ENCODE measurements at places on chromosomes 7 and 10.

GRCh38 chr7:150365673-150366398 is 2.8 kb upstream of the REPIN1 start:
- H3K27me3 ChIP-seq, result no peaks in the 10 kb centered on the region
- H3K4me1 ChIP-seq, result peaks cover 26% of the 10 kb centered on the region
- H3K4me3 ChIP-seq, result no peak overlapping the region

- no peak for DNase-seq
- no peaks in the 10 kb centered on the region for H3K4me1 ChIP-seq
- H3K4me3 ChIP-seq, result no peak overlapping the region
- no peaks in the 10 kb centered on the region for H3K36me3 ChIP-seq
- H3K27ac ChIP-seq, result no peak overlapping the region
Observed at GRCh38 chr7:97495487-97495886, 236.4 kb upstream of the TAC1 start.

DNA sequence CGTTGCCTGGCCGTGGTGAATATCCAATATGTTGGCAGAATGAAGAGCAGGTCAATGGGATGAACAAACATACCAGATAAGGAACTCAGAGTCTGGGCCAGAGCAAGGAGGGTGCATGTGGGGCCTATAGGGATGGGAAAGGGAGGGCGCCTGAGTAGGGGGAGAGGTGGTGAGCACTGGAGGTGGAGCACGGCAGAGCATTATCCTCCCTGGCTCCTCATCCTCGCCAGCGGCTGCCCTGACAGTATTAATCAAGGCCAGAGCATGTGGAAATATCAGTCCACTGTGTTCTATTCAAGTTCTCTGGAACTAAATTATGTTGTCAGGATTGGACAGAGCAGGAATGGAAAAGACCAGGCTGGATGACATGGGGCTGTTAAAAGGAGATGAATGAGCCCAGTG is 254.8 kb upstream of the ZMIZ1 start:
- H3K36me3 ChIP-seq, result no peaks in the 10 kb centered on the region
- H3K27ac ChIP-seq, result no peak overlapping the region
- H3K27me3 ChIP-seq, result peaks cover 19% of the 10 kb centered on the region
- no peak overlapping the region for H3K4me3 ChIP-seq

- H3K4me3 ChIP-seq, result no peak overlapping the region
- H3K27me3 ChIP-seq, result no peaks in the 10 kb centered on the region
- H3K27ac ChIP-seq, result no peak overlapping the region
- no peaks in the 10 kb centered on the region for H3K4me1 ChIP-seq
- DNase-seq, result no peak
- no peaks in the 10 kb centered on the region for H3K36me3 ChIP-seq
Observed at GRCh38 chr10:121205625-121206024, 354.5 kb downstream of the WDR11 start.

- H3K4me3 ChIP-seq, result peak overlapping the region; percentile 90
- DNase-seq, result peak; percentile 22
- H3K27ac ChIP-seq, result peak overlapping the region; percentile 89
- H3K4me1 ChIP-seq, result peaks cover 84% of the 10 kb centered on the region
Observed at GRCh38 chr10:110502851-110503301, 5.2 kb downstream of the DUSP5 start.

DNA sequence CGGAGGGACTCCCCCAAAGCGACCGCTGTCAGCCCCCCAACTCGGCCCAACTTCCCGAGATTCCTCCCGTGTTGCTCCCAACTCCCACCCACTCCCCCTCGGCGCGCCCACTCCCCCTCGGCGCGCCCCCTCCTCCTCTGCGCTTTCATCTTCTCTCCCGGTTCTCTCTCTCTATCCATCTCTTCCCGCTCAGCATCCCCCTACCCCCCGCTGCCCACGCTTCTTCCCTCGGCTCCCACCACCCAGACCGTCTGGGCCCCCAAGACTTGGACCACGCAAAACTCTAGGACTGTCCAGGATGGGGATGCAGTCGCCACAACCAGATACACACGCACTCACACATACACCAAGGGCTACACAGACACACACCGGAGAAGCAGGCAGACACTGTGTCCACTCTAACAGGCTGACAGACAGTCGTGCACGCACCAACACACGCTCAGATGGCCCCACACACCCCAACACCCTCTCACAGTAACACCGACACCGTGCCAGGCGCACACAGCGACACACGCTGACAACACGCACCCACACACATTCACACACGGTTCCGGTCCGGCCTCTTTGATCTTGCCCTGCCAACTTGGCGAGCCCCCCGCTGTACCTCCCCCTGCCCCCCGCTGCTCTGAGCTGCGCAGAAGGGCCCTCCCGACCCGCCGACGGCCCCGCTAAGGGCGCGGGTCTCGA is 1.1 kb downstream of the GRID1 start:
- DNase-seq, result no peak
- peaks cover 5% of the 10 kb centered on the region for H3K4me1 ChIP-seq
- peak overlapping the region; percentile 59 for H3K4me3 ChIP-seq
- peaks cover 1% of the 10 kb centered on the region for H3K36me3 ChIP-seq
- peaks cover 78% of the 10 kb centered on the region for H3K27me3 ChIP-seq
- peak overlapping the region; percentile 11 for H3K27ac ChIP-seq

DNA sequence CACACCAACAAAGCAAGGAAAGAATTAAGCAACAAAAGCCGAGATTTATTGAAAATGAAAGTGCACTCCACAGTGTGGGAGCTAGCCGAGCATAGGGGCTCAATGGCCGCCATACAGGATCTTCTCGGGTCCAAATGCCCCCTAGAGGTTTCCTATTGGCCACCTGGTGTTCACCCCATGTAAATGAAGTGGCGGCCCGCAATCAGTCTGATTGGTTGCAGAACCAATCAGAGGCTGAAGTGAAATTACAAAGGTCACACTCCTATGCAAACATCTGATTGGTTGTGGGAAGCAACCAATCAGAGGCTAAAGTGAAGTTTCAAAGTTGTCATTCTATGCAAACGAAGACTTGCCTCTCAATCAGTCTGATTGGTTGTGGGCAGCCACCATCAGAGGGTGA is 61.8 kb upstream of the SLC35B4 start:
- DNase-seq, result no peak
- peaks cover 2% of the 10 kb centered on the region for H3K27me3 ChIP-seq
- H3K4me3 ChIP-seq, result no peak overlapping the region
- no peak overlapping the region for H3K27ac ChIP-seq
- H3K4me1 ChIP-seq, result no peaks in the 10 kb centered on the region

GRCh38 chr10:14884082-14884481 is 5.4 kb downstream of the SUV39H2 start:
- DNase-seq, result peak; percentile 9
- H3K27me3 ChIP-seq, result no peaks in the 10 kb centered on the region
- peaks cover 11% of the 10 kb centered on the region for H3K36me3 ChIP-seq
- peaks cover 26% of the 10 kb centered on the region for H3K4me1 ChIP-seq
- H3K27ac ChIP-seq, result no peak overlapping the region
- H3K4me3 ChIP-seq, result no peak overlapping the region

GRCh38 chr7:16669581-16669980 is 23.6 kb downstream of the BZW2 start:
- no peak for DNase-seq
- H3K36me3 ChIP-seq, result peaks cover 45% of the 10 kb centered on the region
- H3K27ac ChIP-seq, result no peak overlapping the region
- H3K4me3 ChIP-seq, result no peak overlapping the region
- H3K27me3 ChIP-seq, result no peaks in the 10 kb centered on the region

GRCh38 chr10:61159253-61159652 is 215.3 kb upstream of the RHOBTB1 start:
- no peak overlapping the region for H3K27ac ChIP-seq
- no peaks in the 10 kb centered on the region for H3K27me3 ChIP-seq
- H3K4me1 ChIP-seq, result no peaks in the 10 kb centered on the region

DNA sequence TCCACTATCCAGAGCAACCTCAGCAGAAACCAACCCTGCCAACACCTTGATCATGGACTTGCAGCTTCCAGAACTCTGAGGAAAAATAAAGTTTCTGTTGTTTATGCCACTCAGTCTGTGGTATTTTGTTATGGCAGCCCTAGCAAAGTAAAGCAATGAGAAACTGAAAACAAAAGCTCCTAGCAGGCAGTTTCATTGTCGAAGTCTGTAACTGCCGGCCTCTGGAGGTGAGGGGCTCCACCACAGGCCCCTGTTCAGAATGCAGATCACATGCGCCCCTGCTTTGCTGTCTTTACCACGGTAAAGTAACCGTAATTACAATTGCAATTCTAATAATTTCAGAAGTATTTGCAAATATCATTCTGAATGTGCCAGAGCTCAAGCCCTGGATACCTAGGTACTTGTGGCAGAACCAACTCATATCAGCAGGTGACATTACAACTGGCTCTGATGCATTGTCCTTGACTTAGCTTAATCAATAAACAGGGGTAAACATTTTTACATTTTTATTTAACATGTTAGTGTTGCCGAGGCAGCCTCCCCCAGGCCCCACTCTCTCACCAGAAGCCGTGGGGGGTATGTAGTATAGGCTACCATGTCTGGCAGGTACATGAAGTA is 193.2 kb downstream of the ELMO1 start:
- H3K4me1 ChIP-seq, result peaks cover 27% of the 10 kb centered on the region
- no peak for DNase-seq
- H3K36me3 ChIP-seq, result peaks cover 49% of the 10 kb centered on the region
- no peak overlapping the region for H3K4me3 ChIP-seq

DNA sequence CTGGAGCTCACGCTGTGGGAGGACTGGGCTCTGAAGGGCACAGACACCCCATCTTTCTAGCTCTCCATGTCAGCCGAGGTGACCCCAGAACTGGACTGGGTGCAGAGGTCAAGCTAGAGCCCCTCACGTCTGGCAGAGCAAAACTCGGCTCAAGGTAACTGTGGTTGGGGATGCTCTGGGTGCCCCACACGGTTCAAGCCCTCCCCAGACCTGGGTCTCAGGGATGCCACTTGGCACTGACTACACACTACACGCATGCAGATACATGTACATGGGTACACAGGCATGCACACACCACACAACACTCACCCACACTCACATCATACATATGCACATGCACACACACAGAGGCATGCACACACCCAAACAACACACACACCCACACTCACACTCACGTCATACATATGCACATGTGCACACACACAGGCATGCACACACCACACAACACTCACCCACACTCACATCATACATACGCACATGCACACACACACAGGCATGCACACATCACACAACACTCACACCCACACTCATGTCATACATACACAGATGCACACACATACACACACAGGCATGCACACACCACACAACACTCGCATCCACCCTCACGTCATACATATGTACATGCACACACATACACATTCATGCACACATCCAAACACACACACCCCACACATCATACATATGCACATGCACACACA is 219.3 kb downstream of the DNAJB6 start:
- H3K4me1 ChIP-seq, result no peaks in the 10 kb centered on the region
- no peak overlapping the region for H3K27ac ChIP-seq
- H3K27me3 ChIP-seq, result no peaks in the 10 kb centered on the region
- H3K36me3 ChIP-seq, result no peaks in the 10 kb centered on the region
- H3K4me3 ChIP-seq, result no peak overlapping the region

DNA sequence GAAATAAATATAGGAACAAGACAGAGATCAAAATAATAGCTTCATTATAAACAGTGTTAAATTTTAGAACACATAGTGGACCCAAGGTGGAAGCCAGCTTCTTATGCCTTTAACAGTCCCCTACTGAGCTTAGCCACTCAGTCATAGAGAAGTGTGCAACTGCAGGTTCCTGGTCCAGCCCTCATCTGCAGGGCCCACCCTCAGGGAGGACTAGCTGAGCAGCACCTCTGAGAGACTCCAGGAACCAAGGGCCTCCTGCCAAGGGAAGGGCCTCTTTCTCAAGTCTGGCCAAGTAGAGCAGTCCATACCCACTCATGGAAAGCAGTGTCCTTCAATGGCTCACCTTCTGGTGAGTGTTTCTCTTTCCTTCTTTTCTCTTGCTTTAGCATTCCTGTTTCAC is 173.7 kb upstream of the PRPS1L1 start:
- no peaks in the 10 kb centered on the region for H3K36me3 ChIP-seq
- no peak for DNase-seq
- no peak overlapping the region for H3K4me3 ChIP-seq

DNA sequence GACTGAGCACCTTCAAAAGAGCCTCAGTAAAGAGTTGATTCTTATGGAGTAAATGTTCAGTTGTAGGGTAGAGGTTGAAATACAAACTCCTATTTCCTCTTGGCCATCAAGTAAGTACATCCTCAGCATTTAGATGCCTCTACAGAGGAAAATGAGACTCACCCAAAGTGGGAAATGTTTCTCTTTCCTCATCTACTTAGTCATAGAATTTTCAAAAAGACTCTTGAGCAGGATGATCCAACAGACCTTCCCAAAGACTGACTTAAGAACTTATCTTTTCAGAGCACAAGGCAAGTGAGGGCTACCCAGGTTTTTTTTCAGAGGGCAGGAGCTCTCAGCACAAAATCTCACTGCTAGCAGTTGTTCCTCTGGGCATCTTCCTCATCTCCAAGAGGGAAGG is 449.1 kb downstream of the KCNMA1 start:
- no peaks in the 10 kb centered on the region for H3K27me3 ChIP-seq
- H3K27ac ChIP-seq, result no peak overlapping the region
- H3K4me1 ChIP-seq, result no peaks in the 10 kb centered on the region
- no peak overlapping the region for H3K4me3 ChIP-seq
- DNase-seq, result no peak

GRCh38 chr7:155228894-155229293 is 68.8 kb upstream of the INSIG1 start:
- H3K27ac ChIP-seq, result no peak overlapping the region
- H3K27me3 ChIP-seq, result peaks cover 8% of the 10 kb centered on the region
- DNase-seq, result no peak
- H3K4me1 ChIP-seq, result no peaks in the 10 kb centered on the region
- no peak overlapping the region for H3K4me3 ChIP-seq
- H3K36me3 ChIP-seq, result no peaks in the 10 kb centered on the region

- H3K4me3 ChIP-seq, result no peak overlapping the region
- H3K27me3 ChIP-seq, result no peaks in the 10 kb centered on the region
- H3K27ac ChIP-seq, result no peak overlapping the region
- no peaks in the 10 kb centered on the region for H3K36me3 ChIP-seq
- H3K4me1 ChIP-seq, result no peaks in the 10 kb centered on the region
- DNase-seq, result no peak
Observed at GRCh38 chr7:145848691-145849090, 267.9 kb upstream of the CNTNAP2 start.

- peaks cover 41% of the 10 kb centered on the region for H3K4me1 ChIP-seq
- H3K36me3 ChIP-seq, result peaks cover 23% of the 10 kb centered on the region
- no peak for DNase-seq
- peaks cover 2% of the 10 kb centered on the region for H3K27me3 ChIP-seq
- peak overlapping the region; percentile 59 for H3K4me3 ChIP-seq
Observed at GRCh38 chr10:132333386-132333785, 1.4 kb downstream of the LRRC27 start.

Measured in T-helper 2 cell treated with Interferon-gamma antibody and Interleukin-4, amounts not matched to agents 5 μg/mL and 100 μg/mL, for 36 hours (primary cell).